ENCODE measurements at places on chromosomes 2 and 18. TPM values are rescaled to one million over a fixed set of nuclear protein-coding genes. Genes with fewer than 3 reads are reported as not detected.
A peak's percentile ranks its signal among the peaks of the same experiment; 100 is the strongest.

Gene RUFY4
- not detected for polyA plus RNA-seq

Gene DOK1
- 11.3 TPM for polyA plus RNA-seq

Gene IL1F10
- polyA plus RNA-seq = not detected

Gene ARHGAP25
- polyA plus RNA-seq = 6.3 TPM

Gene EPC2
- polyA plus RNA-seq = 7.2 TPM

Gene FSHR
- polyA plus RNA-seq = not detected

Gene CCBE1
- polyA plus RNA-seq = 1.8 TPM

Gene PDE11A
- 0.58 TPM for polyA plus RNA-seq

Gene NMUR1
- 1.3 TPM for polyA plus RNA-seq

Gene ATP5F1A
- polyA plus RNA-seq = 1,054 TPM

Gene RDH14
- 31.6 TPM for polyA plus RNA-seq

Gene CCDC68
- 2.6 TPM for polyA plus RNA-seq

Gene DLX1
- polyA plus RNA-seq = not detected

Gene TOGARAM2
- polyA plus RNA-seq = 1.4 TPM

Gene BCL11A
- 1.4 TPM for polyA plus RNA-seq

Gene CTLA4
- 0.22 TPM for polyA plus RNA-seq

- no peak overlapping the region for H3K4me3 ChIP-seq
- no peak overlapping the region for H3K27ac ChIP-seq
- no peak for DNase-seq
- no peaks in the 10 kb centered on the region for H3K27me3 ChIP-seq
- H3K4me1 ChIP-seq = no peaks in the 10 kb centered on the region
These were observed 46.6 kb downstream of the ICOS start for GRCh38 chr2:203983064-203983715.

- no peaks in the 10 kb centered on the region for H3K27me3 ChIP-seq
- no peaks in the 10 kb centered on the region for H3K36me3 ChIP-seq
- H3K4me3 ChIP-seq = no peak overlapping the region
- DNase-seq = no peak
- H3K4me1 ChIP-seq = peaks cover 4% of the 10 kb centered on the region
These were observed 149.1 kb upstream of the CELF4 start for GRCh38 chr18:37714691-37715090.

DNA sequence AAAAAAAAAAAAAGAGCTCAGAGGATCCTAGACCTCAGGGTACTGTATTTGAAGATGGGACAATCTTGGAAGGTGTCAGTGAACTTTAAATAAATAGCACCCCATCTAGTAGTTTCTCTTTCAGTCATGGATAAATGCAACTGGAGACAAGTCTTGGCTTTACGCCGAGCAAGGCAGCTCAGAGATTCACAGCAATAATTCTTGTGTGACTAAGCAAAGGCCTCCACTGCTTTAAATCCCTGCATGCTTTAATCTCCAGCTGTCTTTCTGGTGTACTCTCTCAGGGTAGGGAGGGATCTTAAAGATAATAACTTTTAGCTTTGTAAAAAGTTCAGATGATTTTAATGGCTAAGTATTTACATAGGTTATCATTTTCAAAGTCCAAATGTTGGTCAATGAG lies 36.3 kb downstream of the NRXN1 start:
- no peak overlapping the region for H3K4me3 ChIP-seq
- no peaks in the 10 kb centered on the region for H3K36me3 ChIP-seq
- DNase-seq = peak; percentile 62
- H3K27ac ChIP-seq = no peak overlapping the region
- H3K4me1 ChIP-seq = no peaks in the 10 kb centered on the region

DNA sequence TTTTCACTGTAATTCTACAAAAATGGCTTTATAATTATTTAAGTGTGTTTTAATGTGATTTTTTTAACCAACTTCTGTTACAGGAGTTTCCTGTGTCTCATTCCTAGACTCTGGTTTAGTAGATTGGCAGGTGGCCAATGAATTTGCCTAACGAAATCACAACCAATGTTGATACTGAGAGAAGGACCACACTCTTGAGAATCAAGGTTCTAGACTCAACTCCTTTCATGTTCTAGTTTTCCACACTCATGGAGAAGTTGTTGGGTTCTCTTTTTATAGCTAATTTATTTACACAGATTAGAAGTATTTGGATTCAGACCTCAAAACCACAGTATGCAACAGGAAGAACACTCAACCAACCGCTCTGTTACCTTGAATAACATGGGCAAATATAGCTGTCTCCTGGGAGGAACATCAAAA lies 22.6 kb upstream of the USP34 start:
- H3K4me3 ChIP-seq = no peak overlapping the region
- DNase-seq = no peak
- H3K27me3 ChIP-seq = no peaks in the 10 kb centered on the region
- no peaks in the 10 kb centered on the region for H3K4me1 ChIP-seq
- H3K36me3 ChIP-seq = peaks cover 74% of the 10 kb centered on the region

DNA sequence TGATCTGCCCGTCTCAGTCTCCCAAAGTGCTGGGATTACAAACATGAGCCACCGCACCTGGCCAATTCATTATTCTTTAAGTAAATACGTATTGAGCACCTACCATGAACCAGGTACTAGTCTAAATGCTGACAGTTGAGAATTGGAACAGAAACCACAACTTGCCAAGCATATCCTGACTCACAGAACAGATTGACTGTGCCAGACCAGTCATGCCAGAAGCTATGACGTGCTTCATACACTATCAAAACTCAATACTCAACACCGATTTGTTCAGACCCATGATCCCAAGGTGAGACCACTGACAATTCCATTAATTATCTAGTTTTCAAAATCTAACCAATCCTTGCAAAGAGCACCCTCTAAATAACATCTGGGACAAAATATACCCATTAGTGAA lies 148.6 kb downstream of the B3GNT2 start:
- H3K4me1 ChIP-seq = no peaks in the 10 kb centered on the region
- H3K27me3 ChIP-seq = no peaks in the 10 kb centered on the region
- no peak for DNase-seq
- no peak overlapping the region for H3K27ac ChIP-seq
- H3K4me3 ChIP-seq = no peak overlapping the region

- no peaks in the 10 kb centered on the region for H3K36me3 ChIP-seq
- H3K4me3 ChIP-seq = no peak overlapping the region
- no peaks in the 10 kb centered on the region for H3K27me3 ChIP-seq
- no peak overlapping the region for H3K27ac ChIP-seq
- no peak for DNase-seq
These were observed 647.6 kb downstream of the CPS1 start for GRCh38 chr2:211203986-211204385.

GRCh38 chr2:216733046-216733445 lies 37.7 kb upstream of the IGFBP5 start:
- H3K27me3 ChIP-seq = no peaks in the 10 kb centered on the region
- H3K36me3 ChIP-seq = no peaks in the 10 kb centered on the region
- H3K4me1 ChIP-seq = no peaks in the 10 kb centered on the region
- no peak overlapping the region for H3K4me3 ChIP-seq
- no peak overlapping the region for H3K27ac ChIP-seq
- no peak for DNase-seq

DNA sequence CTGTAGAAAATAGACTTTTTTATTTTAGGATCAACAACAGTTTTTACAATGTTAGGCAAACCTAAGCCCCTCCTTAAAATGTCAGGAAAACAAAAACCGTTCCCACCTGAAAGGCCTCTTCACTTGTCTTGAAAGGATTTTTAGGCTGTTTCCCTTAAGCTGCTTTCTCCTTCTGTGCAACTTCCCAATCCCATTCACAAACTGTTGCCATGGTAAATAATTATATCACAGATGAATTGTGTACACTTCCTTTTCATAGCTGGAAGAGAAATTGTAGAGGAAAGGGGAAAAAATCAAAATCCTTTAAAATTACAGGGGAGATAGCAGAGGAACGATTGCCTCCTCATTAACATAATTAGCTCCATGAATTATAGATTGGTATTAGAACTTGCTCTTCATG lies 1488.0 kb upstream of the CELF4 start:
- DNase-seq = no peak
- no peak overlapping the region for H3K27ac ChIP-seq
- H3K4me3 ChIP-seq = no peak overlapping the region
- H3K27me3 ChIP-seq = no peaks in the 10 kb centered on the region

- H3K4me3 ChIP-seq = peak within 1 kb of the TSS; percentile 35
- H3K36me3 ChIP-seq = no peaks in the 10 kb centered on the region
- H3K4me1 ChIP-seq = peaks cover 22% of the 10 kb centered on the region
- H3K27ac ChIP-seq = no peak within 1 kb of the TSS
- DNase-seq = peak; percentile 81
These were observed at the start of gene LBX2 for GRCh38 chr2:74499267-74499939. Gene LBX2 (minus strand): TSS chr2:74499603. CDS start chr2:74499537, 66 bp downstream.

GRCh38 chr2:49111006-49111405 lies 43.3 kb downstream of the FSHR start:
- H3K4me1 ChIP-seq = no peaks in the 10 kb centered on the region
- H3K4me3 ChIP-seq = no peak overlapping the region
- H3K36me3 ChIP-seq = no peaks in the 10 kb centered on the region
- H3K27ac ChIP-seq = no peak overlapping the region
- DNase-seq = no peak
- H3K27me3 ChIP-seq = no peaks in the 10 kb centered on the region

- H3K4me3 ChIP-seq = no peak overlapping the region
- H3K36me3 ChIP-seq = no peaks in the 10 kb centered on the region
- H3K4me1 ChIP-seq = no peaks in the 10 kb centered on the region
- DNase-seq = no peak
- no peak overlapping the region for H3K27ac ChIP-seq
- H3K27me3 ChIP-seq = no peaks in the 10 kb centered on the region
These were observed 97.3 kb upstream of the ST3GAL5 start for GRCh38 chr2:85986121-85986520.
